Fibroblast of skin of right quadriceps (primary cell): ENCODE measurements at places on chromosomes 1 and 21.
A peak's percentile ranks its signal among the peaks of the same experiment; 100 is the strongest.

DNA sequence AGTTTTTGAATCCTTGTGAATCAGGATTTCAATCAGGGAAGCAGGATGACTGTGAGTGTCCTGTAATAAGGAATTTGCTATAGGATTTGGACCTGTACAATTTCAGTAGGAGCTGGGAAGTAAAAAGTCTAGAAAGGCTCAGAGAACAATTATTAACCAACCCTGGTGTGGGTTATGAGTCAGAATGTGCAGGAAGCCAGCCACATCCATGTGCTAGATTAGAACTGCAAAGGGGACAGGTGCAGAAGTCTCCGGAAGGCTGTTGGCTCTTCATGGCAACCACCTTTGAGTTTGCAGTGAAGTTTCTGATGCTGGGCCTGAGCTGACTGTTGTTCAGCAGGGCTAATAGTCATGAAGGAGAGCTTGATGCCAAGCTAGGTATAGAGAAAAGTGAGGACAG lies 70.7 kb downstream of the SPATA46 start:
- DNase-seq: no peak

- no peak for DNase-seq
Observed at GRCh38 chr1:228333739-228334115, 72.9 kb downstream of the TRIM11 start.

GRCh38 chr1:241779897-241780296 lies 68.1 kb upstream of the EXO1 start:
- DNase-seq: no peak

- no peak for DNase-seq
Observed at GRCh38 chr21:16504281-16504680, 774.5 kb downstream of the USP25 start.

DNA sequence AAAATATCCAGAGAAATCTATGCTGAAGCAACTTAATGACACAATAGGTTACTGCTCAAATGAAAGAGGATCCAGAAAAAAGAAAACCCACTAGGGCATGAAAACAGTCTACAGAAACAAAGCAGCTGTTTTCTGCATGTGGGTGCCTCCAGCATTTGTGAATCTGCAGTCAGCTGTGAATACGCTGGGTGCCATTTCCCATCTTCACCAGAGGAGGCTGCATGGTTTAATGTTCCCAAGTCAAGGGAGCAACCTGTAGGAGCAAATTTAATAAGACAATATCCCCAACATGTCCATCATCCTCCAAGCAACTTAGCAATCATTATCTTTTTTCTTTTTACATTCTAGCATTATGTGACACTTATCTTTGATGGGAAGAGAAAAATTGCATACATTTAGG lies 396.6 kb downstream of the BRINP2 start:
- no peak for DNase-seq

- no peak for DNase-seq
Observed at GRCh38 chr1:230715510-230715909, 1.6 kb upstream of the AGT start.

- DNase-seq: no peak
Observed at GRCh38 chr1:244011271-244011670, 39.8 kb upstream of the ZBTB18 start.

- DNase-seq: no peak
Observed at GRCh38 chr1:31398246-31398645, 14.8 kb upstream of the SERINC2 start.

DNA sequence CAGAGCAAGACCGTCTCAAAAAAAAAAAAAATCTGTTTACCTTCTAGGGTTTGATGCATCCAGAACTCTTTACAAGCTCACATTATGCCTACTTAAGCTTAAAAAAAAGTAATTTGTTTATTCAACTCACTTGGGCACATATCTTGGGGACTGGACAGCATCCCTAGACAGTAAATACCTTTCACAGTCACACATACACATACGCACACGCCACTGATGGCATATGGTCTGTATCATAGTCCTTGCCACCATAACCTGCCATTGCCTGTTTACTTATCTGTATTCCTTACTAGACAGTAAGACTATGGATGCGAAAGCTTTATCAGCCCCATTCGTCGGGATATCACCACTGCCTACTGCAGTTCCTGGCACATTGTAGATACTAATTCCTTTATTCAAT lies 446.3 kb upstream of the RGS18 start:
- DNase-seq: no peak

DNA sequence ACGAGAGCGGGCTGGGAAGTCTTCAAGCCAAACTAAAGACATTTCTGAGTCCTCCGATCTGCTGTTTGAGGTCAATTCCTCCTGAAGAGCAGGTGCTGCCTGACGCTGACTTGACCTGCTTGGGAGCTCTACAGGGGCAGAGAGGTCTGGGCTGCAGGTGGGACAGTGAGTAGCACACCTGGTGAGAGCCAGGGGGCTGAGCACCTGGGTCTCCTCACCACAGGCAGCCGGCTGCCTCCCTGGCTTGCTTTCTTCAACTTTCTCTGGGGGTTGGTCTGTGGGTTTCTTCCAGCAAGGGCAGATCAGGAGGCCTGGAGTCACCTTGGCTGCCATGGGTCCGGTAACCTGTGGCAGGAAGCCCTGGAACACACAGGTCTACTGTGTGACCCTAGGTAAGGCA lies 107.4 kb upstream of the EDN2 start:
- no peak for DNase-seq

GRCh38 chr1:94270801-94271203 lies 33.4 kb upstream of the ARHGAP29 start:
- peak; percentile 85 for DNase-seq

DNA sequence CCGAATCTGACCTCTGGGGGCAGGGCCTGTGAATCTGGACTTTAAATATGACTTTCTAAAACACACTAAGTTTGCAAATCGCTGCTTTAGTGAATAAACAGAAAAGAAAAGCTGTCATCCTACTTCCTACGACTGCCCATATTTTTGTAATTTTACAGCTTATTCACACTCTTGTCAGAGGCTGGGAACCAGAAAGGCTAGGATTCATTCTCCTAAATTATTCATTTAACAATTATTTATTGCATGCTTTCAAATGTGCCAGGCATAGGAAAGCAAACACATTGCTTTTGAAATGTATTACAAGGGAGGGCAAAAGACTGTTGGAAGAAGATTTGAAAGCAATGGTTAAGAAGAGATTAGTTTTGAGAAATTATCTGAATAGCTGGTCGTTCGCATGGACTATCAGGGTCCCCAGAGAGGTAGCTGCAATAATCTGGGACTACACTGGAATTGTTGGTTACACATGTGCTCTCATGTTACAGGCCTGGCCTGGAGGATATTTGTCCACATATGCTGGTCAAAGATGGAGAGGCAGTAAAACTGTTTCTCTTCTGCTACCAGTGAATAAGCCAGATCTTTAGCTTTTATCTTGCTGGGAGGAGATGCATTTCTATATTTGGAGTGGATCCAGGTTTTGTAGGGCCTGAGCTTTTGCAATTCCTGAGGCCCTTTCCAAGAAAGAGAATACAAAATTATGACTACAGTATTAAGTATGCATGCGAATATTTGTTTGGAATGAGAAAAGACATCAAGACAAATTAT lies 29.6 kb upstream of the SFPQ start:
- peak; percentile 77 for DNase-seq

GRCh38 chr1:56827711-56828110 lies 8.5 kb upstream of the FYB2 start:
- DNase-seq: no peak

DNA sequence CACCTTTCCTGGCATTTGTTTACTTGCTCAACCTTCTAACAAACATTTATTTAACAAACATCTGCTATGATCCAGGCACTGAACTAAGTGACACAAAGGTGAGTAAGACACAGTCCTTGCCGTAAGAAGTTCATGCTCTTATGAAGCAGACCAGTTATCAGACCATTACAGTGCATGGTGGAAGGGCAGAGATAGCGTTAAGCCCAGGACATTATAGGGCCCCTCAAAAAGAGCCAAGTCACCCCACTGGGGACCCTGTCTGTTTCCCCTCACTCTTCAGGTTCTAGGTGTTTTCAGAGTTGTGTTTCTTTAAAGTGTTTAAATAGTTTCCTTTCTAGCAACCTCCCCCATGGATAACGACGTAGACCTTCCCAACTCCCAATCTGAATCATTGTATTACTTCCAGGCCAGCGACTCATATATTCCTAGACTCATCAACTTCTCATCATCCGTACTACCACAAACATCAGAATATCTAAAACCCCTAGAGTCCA lies 39.3 kb downstream of the TCP10L start:
- DNase-seq: peak; percentile 48
